ENCODE measurements at places on chromosomes 2 and 18. TPM values are rescaled to one million over a fixed set of nuclear protein-coding genes. Genes with fewer than 3 reads are reported as not detected.

Gene CNOT9
- 72.8 TPM for total RNA-seq

Gene ATG9A
- total RNA-seq = 64.2 TPM

Gene TGFBRAP1
- 49.4 TPM for total RNA-seq

Gene TGOLN2
- total RNA-seq = 231 TPM

Gene NEU2
- not detected for total RNA-seq

Gene TXNDC2
- total RNA-seq = not detected

Measured in glomerular endothelial cell (primary cell).